ENCODE measurements at places on chromosomes 11 and 22. TPM values are rescaled to one million over a fixed set of nuclear protein-coding genes. Genes with fewer than 3 reads are reported as not detected.
A peak's percentile ranks its signal among the peaks of the same experiment; 100 is the strongest.

DNA sequence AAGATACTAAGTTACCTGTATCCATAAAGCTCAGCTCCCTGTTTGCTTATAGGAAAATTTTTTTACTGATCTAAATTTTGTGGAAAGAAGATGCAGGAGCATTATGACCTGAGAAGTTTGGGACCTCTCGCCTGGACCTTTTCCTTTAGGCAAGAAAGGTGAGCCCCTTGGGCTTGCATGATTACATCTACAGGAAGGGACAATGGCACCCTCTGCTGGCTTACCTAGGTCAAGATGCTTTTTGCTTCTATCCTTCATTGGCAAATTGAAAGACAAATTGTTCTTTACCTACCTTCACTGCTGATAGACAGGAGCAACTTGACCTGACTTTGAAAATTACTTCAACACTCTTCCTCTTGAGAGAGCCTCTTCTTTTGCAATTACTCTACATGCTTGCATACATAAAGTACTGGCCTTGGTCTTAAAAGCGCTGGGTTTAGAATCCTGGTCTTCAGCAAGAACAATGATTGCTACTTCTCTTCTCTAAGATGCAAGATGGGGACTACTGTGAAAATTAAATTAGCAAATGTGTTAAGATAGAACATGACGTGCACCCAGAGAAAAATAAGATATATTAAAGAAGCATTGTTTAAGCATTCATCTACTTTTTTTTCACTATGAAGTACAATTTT is 147.2 kb downstream of the TRPC6 start:
- no peak for DNase-seq

DNA sequence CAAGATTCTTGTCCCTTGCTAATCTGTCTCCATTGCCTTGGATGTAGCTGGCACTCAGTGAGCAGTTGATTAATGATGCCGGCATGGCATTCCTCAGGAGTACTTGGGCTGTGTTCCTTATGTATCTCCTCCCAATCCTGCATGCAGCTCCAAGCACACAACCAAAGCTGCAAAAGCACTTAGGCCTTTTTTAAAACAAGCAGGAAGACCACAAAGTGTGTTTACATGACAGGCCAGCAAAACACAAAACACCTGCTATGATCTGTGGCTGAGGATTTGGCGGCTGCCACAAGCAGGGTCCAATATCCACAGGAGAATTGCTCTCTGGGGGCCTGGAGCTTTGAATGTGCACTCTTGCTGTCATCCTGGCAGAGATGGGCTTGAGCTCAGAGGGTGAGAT is 8.9 kb downstream of the ABTB2 start:
- DNase-seq = no peak

DNA sequence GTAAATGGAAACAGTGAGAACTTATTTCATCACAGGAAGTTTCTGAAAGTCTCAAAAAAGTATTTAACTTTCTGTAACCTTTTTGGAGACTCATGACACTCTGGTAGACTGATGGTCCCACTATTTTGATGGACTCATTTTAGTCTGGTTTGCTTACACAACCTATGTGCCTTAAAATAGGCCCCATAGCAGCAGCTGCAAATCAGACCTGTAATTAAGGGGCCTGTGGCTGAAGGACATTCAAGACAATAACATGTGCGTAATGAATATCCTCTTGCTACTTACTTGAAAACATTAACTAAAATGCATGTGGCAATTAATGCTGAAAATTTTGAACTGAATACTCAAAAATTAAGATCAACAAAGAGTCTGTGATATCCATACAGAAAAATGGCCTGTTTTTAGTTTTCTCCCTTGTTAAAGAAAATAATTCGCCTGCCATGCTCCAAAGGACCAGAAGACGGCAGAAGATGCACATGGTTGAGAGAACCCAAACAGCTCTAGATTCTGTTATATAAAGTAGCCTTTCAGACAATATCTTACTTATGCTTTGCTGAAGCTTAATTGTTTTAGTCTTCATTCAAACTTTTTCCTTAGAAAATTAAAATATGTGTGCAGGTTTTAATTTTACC is 568.5 kb downstream of the KCNA4 start:
- no peak for DNase-seq

DNA sequence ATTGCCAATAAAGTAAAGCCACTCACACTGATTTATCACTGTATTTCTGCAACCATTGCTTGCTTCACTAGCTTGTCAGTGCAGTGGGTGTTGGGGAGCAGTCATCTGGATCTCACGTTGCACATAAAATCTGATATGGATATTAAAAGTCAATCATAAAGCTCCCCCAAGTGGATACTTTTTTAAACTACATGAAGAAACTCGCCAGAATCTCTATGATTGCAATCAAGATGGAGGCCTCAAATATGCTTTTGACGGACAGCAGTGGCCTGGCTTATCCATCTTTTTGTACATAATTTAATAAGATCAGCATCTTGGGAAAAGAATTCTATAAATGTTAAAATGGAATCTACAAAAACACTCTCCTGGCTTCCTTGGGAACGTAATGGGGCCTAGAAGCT is 137.7 kb downstream of the WT1 start:
- DNase-seq = no peak

- DNase-seq = no peak
Measured at GRCh38 chr11:130514316-130514715, 65.9 kb downstream of the ADAMTS15 start.

DNA sequence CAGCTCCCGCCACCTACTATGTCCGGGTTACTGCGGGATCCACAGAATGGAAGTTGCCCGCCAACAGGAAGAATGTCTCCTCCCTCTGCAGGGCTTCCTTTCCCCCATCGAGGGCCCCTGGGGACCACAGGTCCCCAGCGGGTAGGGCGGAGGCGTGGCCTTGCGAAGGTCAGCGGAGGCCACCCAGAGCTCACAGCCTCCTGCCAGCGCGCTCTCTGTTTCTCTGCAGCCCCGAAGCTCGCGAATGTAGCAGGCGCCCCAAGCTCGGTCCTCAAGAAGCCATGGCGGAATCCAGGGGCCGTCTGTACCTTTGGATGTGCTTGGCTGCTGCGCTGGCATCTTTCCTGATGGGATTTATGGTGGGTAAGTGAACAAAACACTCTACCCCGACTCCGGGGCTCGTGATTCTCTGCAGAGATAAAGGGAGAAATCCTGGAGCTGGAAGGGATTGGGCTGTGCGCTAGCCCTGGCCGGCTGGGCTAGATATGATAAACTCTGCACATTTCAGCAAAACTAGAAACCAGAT is at the start of gene NAALAD2:
TSS of gene NAALAD2 (plus strand) at position 186 of the 526 bp plus-strand sequence. CDS start at position 282, 96 bp downstream.
- DNase-seq = no peak

DNA sequence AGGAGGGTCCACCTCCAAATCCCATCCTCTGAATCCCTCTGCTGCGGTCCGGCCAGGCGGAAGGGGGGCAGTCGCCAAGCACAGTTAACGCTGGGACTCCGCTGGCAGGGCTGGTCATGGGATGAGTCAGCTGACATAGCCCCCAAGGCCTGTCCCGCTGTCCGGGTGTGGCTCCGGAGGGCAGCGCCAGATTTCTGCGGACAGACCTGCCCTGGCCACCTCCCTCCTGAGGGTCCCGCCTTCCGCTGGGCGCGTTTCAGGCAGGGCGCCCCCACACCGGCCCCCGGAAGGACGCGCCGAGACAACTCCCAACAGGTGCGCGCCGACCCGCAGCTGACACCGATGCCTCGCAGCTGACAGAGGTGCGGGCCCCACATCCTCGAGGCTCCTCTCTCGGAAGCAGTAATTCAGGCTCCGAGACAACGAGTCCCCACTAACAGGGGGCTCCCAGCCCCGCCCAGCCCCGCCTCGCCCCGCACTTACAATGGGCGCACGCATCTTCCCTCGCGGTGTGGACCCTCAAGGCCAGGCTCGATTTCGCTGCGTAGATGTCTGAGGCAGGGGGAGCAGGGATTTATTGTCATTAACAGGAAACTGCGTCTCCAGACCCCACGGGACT is 607 bp downstream of the PLAAT3 start:
- peak; percentile 34 for DNase-seq

- no peak for DNase-seq
Measured at GRCh38 chr11:108635106-108635505, 29.8 kb upstream of the DDX10 start.

GRCh38 chr11:46357483-46357936 is 10.2 kb downstream of the DGKZ start:
- DNase-seq = no peak

GRCh38 chr11:118010738-118011461 is 24.7 kb downstream of the IL10RA start:
- DNase-seq = peak; percentile 55

Gene OR4D5
- not detected for total RNA-seq

Gene ROBO4
- total RNA-seq = 13.8 TPM

Gene CYP2D6
- total RNA-seq = 2.7 TPM

Gene PHRF1
- 38.1 TPM for total RNA-seq

Gene NXPE2
- not detected for total RNA-seq

Gene OR4C15
- total RNA-seq = not detected

Gene GAB4
- total RNA-seq = not detected

Gene MFNG
- total RNA-seq = 24.2 TPM
